Cardiac septum (tissue), 1 donor: ENCODE measurements at places on chromosomes 3 and 15. TPM values are rescaled to one million over a fixed set of nuclear protein-coding genes. Genes with fewer than 3 reads are reported as not detected.

The WNT5A gene
- total RNA-seq: 0.92 TPM

The PRTG gene
- 0.92 TPM for total RNA-seq

The CILP gene
- total RNA-seq: 24.0 TPM

The DAZL gene
- total RNA-seq: not detected

The TRIM42 gene
- not detected for total RNA-seq

The ARHGEF26 gene
- 2.9 TPM for total RNA-seq

The GOLGA8K gene
- total RNA-seq: 0.83 TPM

The PROK2 gene
- total RNA-seq: 1.3 TPM

The GOLGA6A gene
- not detected for total RNA-seq

The LSMEM2 gene
- total RNA-seq: 25.7 TPM

The FOXB1 gene
- total RNA-seq: not detected

The TMEM207 gene
- total RNA-seq: not detected

The SERINC4 gene
- total RNA-seq: 0.43 TPM

The GOLGA8F gene
- total RNA-seq: not detected
